ENCODE measurements at places on chromosomes 1 and 21.

DNA sequence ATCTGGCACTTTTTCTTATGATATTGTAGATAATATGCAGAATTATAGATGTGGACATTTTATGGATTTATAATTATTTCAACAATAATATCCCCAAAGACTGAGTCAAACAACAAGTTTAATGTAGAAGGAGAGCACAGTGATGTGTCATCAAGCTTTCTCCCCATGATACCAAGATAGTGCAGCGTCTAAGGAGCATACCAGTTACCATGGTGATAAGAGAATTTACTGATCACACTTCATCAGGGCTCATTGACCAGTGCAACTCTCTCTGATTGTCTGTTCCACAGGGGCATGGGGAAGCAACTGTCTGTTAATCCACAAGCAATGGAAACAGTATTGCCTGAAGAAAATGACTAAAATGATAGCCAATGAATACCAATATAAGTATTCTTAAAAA is 209.6 kb upstream of the DPYD start:
- no peak for DNase-seq

GRCh38 chr21:33029385-33029921 is 3.7 kb downstream of the OLIG2 start:
- DNase-seq = no peak

- DNase-seq = peak; percentile 41
Measured at GRCh38 chr1:81670286-81670685, 130.4 kb upstream of the ADGRL2 start.

DNA sequence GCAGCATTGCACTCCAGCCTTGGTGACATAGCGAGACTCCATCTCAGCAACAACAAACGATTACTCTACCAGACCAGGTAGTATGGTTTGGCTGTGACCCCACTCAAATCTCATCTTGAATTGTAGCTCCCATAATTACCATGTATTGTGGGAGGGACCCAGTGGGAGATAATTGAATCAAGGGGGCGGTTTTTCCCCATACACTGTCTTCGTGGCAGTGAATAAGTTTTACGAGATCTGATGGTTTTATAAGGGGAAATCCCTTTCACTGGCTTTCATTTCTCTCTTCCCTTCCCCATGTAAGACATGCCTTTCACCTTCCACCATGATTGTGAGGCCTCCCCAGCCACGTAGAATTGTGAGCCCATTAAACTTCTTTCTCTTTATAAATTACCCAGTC is 66.0 kb downstream of the BACE2 start:
- no peak for DNase-seq

DNA sequence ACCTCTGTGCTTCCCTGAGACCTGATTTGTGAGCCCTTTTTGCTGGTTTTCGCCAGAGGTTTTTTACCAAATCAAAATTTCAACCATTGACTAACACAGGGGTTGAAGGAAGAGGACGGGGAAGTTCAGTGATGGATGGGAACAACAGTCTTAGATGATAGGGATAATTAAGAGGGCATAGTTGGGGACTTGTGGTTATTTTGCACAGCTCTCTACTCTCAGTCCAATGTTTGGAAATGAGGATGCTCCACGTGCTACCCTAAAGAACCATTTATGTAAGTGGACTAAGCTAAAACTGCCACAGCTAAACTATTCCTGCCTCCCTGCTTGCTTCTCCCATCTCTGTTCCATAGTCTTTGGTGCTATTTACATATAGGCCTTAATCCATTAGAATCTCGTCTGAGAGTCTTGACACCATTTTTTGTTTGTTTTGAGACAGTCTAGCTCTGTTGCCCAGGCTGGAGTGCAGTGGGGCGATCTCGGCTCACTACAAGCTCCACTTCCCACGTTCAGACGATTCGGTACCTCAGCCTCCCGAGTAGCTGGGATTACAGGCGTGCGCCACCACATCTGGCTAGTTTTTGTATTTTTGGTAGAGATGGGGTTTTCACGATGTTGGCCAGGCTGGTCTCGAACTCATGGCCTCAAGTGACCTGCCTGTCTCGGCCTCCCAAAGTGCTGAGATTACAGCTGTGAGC is 684 bp upstream of the MCL1 start:
- DNase-seq = no peak

DNA sequence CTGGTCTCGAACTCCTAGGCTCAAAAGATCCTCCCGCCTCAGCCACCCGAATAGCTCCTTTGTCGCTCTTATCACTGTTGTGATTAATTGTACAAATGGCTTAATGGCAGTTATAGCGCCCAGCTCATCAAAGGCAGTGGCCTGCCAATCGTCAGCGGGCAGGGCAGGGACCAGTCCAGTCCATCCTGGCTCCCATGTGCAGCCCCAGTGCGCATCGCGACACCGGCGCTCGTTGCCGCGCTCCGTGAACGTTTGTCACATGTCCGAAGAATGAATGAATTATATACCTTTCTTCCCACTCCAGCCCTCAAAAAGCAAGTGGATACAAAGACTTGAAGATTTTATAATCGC is 18.4 kb downstream of the MTX1 start:
- peak; percentile 33 for DNase-seq

DNA sequence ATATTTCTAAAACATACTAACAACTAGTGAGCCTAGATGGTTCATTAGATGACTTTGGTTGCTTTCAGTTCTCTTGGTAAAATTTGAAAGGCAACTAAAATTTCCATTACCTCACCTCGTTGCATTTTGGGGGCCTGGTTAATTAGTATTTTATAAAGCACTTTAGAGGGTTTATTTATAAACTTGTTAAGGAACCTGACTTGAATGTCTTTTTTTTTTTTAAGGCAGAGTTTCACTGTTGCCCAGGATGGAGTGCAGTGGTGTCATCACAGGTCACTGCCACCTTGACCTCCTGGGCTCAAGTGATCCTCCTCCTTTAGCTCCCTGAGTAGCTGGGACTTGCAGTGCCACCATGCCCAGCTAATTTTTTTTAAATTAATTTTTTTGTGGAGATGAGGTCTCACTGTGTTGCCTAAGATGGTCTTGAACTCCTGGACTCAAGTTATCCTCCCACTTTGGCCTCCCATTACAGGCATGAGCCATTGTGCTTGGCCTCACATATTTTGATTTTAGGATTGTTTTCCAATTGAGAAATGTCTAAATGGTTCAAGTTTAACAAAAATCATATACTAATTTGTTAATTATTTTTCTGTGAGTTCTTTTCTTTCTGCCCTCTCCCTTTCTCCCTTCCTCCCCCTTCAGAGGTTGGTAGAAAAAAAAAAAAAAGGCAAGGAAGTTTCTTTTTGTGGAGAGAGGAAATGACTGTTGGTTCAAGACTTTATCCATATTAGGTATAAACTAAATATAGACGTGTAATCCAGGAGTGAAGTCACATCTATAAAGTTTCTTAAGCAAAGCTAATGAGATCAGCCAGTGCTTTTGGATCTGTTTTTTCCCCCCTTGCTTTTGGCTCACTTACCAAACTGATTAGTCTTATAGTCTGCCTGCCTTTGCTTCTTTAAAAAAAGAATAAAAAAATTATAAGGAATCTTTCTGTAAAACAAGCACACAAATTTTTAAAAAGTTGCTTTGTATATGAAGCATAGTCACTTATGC is 24.7 kb downstream of the CLIC4 start:
- DNase-seq = no peak

GRCh38 chr1:33515607-33516006 is 43.2 kb downstream of the ZSCAN20 start:
- no peak for DNase-seq

DNA sequence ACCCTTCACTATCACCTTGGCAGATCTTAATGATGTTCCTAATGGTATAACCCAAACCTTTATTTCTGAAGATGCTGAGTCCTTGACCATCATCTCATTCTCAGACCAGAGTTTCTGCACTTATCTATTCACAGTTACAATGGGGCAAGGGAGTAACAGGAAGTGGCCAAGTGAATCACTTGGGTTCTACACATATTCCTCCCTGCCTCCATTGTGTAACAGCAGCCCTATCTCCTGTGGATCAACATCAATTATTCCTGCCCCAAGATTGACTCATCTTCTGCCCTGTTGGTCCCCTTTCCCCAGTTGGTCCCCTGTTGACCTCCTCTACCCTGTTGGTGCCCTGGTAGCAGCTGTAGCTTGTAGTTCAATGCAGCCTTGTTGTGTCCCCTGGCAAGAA is 10.3 kb upstream of the S100A7 start:
- no peak for DNase-seq

GRCh38 chr1:53860967-53861411 is 22.9 kb upstream of the NDC1 start:
- peak; percentile 19 for DNase-seq

DNA sequence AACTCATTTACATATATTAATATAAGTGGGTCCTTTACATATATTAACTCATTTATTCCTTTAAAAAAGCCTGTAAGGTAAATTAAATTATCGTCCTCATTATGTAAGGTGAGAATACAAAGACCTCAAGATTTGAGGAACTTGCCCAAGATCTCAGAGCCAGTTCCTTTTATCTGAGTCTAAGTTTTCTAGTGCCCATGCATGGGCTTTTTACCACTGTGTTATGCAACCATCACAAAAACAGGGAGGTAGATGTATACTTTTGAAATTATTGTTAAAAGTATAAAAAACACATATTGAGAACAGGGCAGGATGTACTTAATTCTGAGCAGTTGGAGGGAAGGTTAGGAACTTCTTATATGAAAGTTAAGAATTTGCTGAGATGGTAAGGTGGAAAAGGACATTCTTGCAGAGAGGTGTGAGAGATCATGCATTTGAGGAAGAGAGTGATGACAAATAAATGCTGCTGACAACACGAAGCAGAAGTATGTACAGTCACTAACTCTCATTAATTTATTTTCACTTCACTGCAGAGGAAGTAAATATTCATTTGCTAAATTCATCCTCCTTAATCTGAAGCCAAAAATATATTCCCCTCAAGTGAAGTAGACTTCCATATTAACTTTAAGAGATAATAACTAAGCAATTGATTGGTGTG is 28.9 kb upstream of the LYPLAL1 start:
- no peak for DNase-seq

GRCh38 chr1:177809819-177810218 is 160.0 kb downstream of the SEC16B start:
- no peak for DNase-seq

- peak; percentile 36 for DNase-seq
Measured at GRCh38 chr21:45555557-45556301, 13.5 kb upstream of the SLC19A1 start.

- DNase-seq = no peak
Measured at GRCh38 chr21:42291751-42292562, 23.3 kb downstream of the TFF3 start.

DNA sequence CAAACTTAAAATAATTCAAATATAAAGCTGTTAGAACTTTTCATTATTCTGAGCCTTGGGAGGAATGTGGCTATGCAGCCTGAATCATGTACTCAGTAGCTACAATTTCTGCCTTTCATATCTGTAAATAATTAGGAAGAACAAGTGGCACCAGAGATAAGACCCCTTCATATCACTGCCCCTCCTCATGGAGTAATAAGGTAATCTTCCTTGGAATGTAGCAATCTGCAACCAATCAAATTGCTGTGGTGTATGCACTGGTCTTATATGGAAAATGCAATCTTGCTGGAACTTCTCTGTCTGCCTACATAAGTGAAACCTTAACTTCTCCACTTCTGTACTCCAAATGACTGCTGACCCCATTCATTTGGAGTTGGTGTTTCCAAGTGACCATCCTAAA is 104.4 kb upstream of the VANGL1 start:
- no peak for DNase-seq

GRCh38 chr21:46639489-46640386 is 4.3 kb downstream of the PRMT2 start:
- no peak for DNase-seq

DNA sequence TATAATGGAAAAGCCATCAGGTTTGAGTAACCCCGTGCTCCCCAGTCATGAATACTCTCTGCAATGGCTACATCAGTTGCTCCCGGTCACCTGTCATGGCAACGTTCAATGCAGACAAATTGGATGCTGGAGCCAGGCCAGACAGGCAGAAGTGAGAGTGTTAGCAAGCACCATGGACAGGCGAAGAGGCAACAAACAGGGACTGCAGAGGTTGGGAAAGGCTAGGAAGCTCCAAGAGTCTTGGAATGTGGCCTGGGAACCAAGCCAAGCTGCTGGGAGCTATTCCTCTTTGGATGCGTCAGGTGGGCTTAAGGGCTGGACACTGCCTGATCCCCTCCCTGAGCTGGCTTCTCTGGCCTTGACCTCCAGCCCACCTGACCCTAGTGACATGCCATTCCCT is 102.9 kb downstream of the ACTL8 start:
- DNase-seq = no peak

DNA sequence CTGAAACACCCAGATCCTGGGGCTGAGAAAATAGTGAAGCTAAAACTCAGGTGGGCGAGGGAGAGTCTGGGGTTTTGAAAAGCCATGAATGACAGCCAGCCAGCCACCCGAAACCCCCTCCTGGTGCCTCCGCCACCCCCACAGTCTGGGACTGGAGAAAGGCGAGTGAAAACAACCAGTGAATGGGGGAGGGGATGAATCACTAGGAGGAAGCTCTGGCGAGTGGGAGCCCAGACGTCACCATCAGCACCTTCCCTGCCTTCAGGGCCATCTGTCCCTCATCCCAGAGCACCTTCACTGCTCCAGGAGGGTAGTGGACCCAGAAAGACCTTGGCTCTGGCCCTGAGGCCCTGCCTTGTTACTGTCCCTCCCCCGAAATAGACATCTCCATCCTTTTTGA is 9.2 kb downstream of the RORC start:
- no peak for DNase-seq

GRCh38 chr1:37197411-37197810 is 163.1 kb upstream of the GRIK3 start:
- DNase-seq = no peak

- DNase-seq = no peak
Measured at GRCh38 chr1:244082969-244083368, 31.9 kb downstream of the ZBTB18 start.

- DNase-seq = no peak
Measured at GRCh38 chr1:227424159-227424680, 105.9 kb upstream of the CDC42BPA start.

GRCh38 chr1:93114391-93114790 is 35.3 kb downstream of the MTF2 start:
- DNase-seq = no peak

DNA sequence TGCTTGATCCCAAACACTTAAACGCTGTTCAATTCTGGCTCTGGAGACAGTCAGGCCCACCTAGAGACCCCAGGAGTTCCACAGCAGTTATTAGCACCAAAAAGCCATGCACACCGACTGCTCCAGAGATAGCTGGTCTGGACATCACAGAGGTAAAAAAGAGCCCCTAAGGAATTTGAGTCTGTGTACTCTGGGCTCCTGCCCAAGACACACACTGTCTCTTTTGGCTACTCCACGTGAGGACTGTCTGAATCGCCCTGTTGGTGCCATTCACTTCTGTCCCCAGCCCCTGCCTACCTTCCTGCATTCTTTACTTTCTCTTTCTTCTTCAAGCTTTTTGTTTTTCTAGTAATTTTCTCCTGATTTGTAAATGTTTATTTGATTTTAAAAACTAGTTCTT is 197.4 kb downstream of the ADGRL2 start:
- DNase-seq = no peak

GRCh38 chr1:234495231-234495990 is 16.4 kb upstream of the TARBP1 start:
- no peak for DNase-seq

- no peak for DNase-seq
Measured at GRCh38 chr21:35850542-35851103, 209.7 kb downstream of the SETD4 start.

Measured in DMS79 (cell line).